IPS DF 6.9 (cell line): ENCODE measurements at places on chromosomes 12 and 14.

- DNase-seq = no peak
Observed at GRCh38 chr12:16604596-16605252, 1.2 kb downstream of the LMO3 start.

DNA sequence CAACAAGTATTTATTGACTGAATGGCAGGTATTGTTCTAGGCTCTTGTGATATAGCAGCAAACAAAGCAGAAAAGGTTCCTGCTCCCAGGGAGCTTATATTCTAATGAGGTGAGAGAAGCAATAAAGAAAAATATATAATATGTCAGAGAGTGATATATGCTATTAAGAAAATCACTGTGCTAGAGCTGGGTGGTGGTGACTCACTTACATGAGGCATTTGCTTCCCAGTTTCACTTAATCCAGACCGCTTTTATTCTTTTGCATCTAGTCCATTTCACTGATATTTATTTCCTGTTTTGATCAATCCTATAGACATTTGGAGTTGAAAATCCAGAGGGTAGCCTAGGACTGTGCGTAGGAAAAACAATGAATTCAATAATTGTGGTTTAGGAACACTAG lies 17.5 kb downstream of the TRHDE start:
- DNase-seq = no peak

DNA sequence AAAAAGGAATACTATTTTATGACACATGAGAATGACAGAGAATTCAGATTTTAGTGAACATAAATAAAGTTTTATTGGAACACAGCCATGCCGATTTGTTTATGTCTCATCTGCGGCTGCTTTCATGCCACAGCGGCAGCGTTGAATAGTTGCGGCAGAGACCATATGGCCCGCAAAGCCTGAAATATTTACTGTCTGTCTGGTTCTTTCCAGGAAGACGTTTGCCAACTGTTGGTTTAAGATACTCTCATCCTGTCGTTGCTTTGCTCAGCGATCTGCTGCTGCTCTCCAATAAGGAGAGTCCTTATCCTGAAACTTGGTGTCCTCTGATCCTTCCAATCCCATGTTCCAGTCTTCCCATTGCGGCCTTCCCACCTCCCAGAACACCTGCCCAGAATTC lies 89.9 kb downstream of the SLC24A4 start:
- no peak for DNase-seq

DNA sequence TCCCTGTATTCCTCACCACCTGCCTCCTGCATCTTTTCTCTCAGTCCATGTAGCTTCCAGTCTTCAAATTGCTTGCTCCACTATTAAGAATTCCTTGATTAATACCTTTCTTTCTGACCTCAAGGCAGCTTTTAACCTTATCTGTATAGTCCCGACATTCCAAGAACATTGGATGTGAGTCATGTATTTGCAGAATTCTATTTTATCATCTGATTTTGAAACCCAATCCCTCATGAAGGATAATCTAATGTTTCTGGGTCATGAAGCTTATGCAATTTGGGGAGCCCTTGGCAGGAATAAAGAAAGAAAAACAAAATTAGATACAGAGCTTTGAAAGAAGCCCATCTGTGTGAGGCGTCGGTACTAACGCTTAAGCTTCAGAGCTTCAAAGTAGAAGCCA lies 63.4 kb upstream of the CCND2 start:
- DNase-seq = no peak

GRCh38 chr14:69263364-69263763 lies 3.4 kb downstream of the GALNT16 start:
- DNase-seq = no peak

- no peak for DNase-seq
Observed at GRCh38 chr14:34678306-34678705, 36.1 kb downstream of the CFL2 start.
